Natural killer cell treated with Interleukin-12 subunit alpha and Interleukin-12 subunit beta and Interleukin-15 and Interleukin-18, amount 100 ng/mL, for 72 hours (primary cell): ENCODE measurements at places on chromosomes 5 and 9.

- no peaks in the 10 kb centered on the region for H3K4me1 ChIP-seq
- H3K4me3 ChIP-seq, result no peak overlapping the region
- DNase-seq, result no peak
- H3K36me3 ChIP-seq, result peaks cover 5% of the 10 kb centered on the region
These were observed 46.6 kb downstream of the MAP3K1 start for GRCh38 chr5:56861893-56862485.

DNA sequence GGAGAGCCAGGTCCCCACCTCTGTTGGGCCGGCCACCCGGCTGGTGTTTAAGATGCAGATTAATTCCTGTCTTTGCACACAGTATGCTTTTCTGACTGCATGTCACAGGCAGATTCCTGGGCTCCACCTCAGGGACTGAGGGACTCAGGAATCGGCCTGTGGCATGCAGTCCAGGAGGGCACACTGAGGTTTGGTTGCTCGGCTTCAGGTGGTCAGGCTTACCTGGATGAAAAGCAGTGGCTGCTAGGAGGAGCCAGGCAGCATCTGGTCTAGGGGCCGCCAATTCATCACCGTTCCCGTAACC is 1.1 kb downstream of the WDR5 start:
- peak overlapping the region; percentile 90 for H3K4me3 ChIP-seq
- DNase-seq, result no peak
- H3K4me1 ChIP-seq, result peaks cover 36% of the 10 kb centered on the region
- no peaks in the 10 kb centered on the region for H3K27me3 ChIP-seq
- peak overlapping the region; percentile 84 for H3K27ac ChIP-seq

GRCh38 chr5:180313677-180314505 is 22.0 kb upstream of the MAPK9 start:
- H3K27ac ChIP-seq, result no peak overlapping the region
- no peaks in the 10 kb centered on the region for H3K36me3 ChIP-seq
- H3K4me1 ChIP-seq, result no peaks in the 10 kb centered on the region
- no peaks in the 10 kb centered on the region for H3K27me3 ChIP-seq
- H3K4me3 ChIP-seq, result no peak overlapping the region

- no peaks in the 10 kb centered on the region for H3K27me3 ChIP-seq
- H3K27ac ChIP-seq, result no peak overlapping the region
- no peak overlapping the region for H3K4me3 ChIP-seq
- no peaks in the 10 kb centered on the region for H3K36me3 ChIP-seq
These were observed 28.1 kb downstream of the TTC23L start for GRCh38 chr5:34866989-34867471.

DNA sequence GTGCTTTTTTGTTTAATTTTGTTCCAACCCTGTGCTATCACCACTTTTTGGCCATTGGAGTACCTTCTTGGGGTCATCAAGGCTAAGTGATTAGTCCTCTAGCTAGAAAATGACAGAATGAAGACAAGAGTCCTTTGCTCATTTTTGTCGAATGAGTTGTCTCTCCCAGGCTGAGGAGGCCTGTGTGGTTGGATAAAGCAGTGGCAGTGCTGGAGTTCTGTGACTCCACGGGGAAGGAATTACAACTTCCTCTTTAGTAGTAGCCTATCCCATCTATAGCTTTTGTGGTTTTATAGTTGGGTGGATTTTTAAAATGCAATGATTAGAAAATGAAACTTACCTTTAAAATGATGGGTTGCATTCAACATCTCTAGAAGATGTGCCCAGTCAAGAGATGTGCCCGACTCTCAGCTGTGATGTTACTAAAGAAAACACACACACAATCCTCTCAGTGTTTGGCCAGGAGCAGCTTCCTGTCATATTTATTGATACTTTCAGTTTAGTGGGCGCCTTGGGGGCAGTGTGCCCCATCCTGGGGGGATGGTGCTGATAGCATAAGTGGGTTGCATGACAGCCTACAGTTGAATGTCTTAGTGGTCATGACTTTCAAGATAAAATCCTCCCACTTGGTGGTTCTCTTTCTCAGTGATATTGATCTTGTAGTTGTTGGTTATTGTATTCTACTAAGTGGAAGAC is 11.9 kb downstream of the OTULINL start:
- peaks cover 78% of the 10 kb centered on the region for H3K4me1 ChIP-seq
- H3K27me3 ChIP-seq, result no peaks in the 10 kb centered on the region
- DNase-seq, result no peak
- peak overlapping the region; percentile 88 for H3K4me3 ChIP-seq
- no peaks in the 10 kb centered on the region for H3K36me3 ChIP-seq

DNA sequence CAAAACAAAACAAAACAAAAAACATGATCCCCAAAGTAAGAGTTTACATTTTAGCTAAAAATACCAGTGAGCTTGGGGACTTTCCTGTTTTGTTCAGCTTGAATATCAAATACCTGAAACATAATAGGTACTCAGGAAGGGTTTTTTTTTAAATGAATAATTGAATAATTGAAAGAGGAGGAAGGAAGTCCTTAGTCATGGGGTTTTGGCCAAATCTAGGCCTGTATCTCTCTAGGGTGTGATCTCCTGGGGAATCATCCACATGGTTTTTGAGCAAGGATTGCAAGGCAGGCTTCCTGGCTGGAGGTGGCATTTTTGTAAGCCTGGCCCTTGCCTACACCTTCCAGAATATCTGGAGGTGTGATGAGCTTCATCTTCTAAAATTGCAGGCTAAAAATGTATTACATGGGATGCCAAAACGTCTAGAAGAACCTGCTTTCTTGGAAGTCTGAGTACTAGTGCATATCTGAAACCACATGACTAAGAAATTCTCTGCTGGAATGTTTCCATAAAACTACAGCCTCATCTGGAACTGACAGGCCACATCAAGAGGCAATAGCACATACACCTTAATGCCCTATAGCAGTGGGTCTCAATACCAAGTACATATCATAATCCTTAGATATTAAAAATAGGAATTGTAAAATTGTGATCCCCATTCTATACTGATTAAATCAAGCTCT is 10.4 kb downstream of the C9 start:
- H3K4me1 ChIP-seq, result no peaks in the 10 kb centered on the region
- H3K4me3 ChIP-seq, result no peak overlapping the region
- H3K27ac ChIP-seq, result no peak overlapping the region
- peaks cover 11% of the 10 kb centered on the region for H3K27me3 ChIP-seq

DNA sequence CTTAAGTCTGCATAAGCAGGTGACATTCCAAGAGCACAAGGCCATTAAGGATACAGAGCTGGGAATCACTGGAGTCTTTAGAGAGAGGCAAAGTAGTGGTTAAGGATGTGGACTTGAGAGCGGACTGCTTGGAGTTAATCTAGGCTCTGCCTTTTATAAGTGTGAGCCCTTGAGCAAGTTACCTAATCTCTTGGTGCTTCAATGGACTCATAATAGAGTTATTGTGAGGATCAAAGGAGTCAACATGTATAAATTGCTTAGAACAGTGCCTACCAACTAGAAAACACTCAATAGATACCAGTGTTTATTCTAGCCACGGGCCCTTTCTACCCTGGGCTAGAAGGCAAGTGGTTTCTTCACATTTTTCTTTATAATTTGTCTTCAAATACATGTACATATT is 819.4 kb downstream of the NR2F1-AS1 start:
- no peaks in the 10 kb centered on the region for H3K36me3 ChIP-seq
- no peaks in the 10 kb centered on the region for H3K27me3 ChIP-seq
- no peak overlapping the region for H3K4me3 ChIP-seq

DNA sequence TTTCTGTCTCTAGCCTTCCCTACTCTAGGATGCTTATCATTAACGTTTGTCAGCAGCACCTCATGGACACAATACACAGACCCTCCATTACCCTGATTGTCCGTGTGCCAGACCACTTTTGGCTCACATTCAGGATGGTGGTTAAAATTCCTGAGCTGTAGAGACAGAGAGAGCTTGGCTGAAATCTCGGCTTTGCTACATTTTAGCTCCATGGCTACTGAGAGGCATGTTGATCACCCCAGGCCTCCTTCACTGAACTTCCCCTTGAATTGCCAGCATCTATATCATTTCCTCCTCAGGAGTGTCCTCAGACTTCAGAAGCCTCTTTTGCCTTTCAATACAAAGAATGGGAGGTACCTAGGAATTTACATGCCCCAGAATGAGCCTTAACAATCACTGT is 104.7 kb upstream of the ISL1 start:
- no peak for DNase-seq
- H3K4me1 ChIP-seq, result no peaks in the 10 kb centered on the region
- no peak overlapping the region for H3K27ac ChIP-seq
- no peaks in the 10 kb centered on the region for H3K27me3 ChIP-seq
- no peaks in the 10 kb centered on the region for H3K36me3 ChIP-seq

DNA sequence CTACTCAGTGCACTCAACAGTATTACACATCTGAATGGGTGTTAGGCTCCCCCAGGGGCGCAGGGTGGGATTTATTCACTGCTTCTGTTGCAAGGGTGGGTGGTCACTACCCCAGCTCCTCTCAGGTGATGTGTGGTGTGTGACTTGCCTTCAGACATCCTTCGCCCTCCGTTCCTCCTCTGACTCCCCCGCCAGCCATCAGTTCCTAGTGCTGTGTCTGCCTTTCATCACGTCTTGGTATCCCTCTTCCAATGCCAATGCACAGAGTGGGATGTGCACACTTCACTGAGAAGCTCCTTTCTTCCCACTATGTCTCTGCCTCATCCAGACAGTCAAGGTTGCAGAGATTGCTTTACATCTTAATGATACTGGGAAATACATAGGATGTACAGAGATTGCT is 79.4 kb downstream of the SLIT3 start:
- no peak overlapping the region for H3K4me3 ChIP-seq
- no peaks in the 10 kb centered on the region for H3K36me3 ChIP-seq
- peaks cover 2% of the 10 kb centered on the region for H3K27me3 ChIP-seq
- no peaks in the 10 kb centered on the region for H3K4me1 ChIP-seq
- H3K27ac ChIP-seq, result no peak overlapping the region

GRCh38 chr5:39995990-39996389 is 571.2 kb upstream of the DAB2 start:
- peaks cover 27% of the 10 kb centered on the region for H3K27me3 ChIP-seq
- no peaks in the 10 kb centered on the region for H3K36me3 ChIP-seq
- H3K4me1 ChIP-seq, result no peaks in the 10 kb centered on the region
- no peak overlapping the region for H3K27ac ChIP-seq

DNA sequence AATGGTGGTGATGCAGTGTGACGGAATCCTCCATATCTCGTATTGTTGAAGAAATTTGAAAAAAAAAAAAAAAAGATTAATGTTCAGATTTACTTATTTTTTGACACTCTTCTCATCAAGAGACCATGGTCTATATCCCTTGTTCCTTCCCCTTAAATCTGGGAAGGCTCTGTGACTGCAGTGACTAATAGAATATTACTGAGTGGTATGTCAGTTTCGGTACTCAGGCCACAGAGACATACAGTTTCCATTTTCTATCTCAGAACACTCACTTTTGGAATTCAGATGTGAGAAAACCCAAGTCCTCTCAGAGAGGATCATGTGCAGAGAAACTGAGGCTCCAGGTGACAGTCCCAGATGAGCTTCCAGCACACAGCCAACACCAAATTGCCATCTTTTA is 1193.5 kb downstream of the DTWD2 start:
- no peak overlapping the region for H3K27ac ChIP-seq
- H3K36me3 ChIP-seq, result no peaks in the 10 kb centered on the region
- no peak overlapping the region for H3K4me3 ChIP-seq
- H3K27me3 ChIP-seq, result no peaks in the 10 kb centered on the region
- no peak for DNase-seq
- no peaks in the 10 kb centered on the region for H3K4me1 ChIP-seq

DNA sequence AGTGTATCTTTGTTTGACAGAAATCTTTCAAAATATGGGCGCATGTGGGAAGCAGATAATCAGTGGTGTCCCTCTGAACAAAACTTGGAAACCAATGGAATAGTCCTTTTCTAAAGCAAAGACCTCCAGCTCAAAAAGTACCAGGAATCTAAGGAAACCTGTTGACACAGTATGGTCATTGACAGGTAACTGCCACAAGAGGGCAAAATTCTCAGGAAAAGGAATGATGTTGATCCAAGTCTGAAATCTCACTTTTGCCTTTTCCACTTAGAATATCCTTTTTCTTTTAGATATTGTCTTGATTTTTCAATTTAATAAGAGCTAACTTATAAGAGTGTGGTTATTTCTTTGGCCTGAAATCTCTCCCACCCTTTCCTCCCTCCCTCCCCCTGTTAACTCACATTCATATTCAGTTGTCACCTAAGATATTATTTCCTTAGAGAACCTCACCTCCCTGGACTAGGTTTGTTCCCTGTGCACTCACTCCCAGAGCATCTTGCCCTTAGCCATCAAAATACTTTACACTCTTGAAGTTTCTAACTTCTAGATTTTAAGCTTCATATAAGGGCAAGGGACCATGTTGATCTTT is 59.0 kb upstream of the BARX1 start:
- H3K27me3 ChIP-seq, result peaks cover 5% of the 10 kb centered on the region
- DNase-seq, result no peak
- no peaks in the 10 kb centered on the region for H3K4me1 ChIP-seq
- H3K36me3 ChIP-seq, result no peaks in the 10 kb centered on the region
- no peak overlapping the region for H3K4me3 ChIP-seq

DNA sequence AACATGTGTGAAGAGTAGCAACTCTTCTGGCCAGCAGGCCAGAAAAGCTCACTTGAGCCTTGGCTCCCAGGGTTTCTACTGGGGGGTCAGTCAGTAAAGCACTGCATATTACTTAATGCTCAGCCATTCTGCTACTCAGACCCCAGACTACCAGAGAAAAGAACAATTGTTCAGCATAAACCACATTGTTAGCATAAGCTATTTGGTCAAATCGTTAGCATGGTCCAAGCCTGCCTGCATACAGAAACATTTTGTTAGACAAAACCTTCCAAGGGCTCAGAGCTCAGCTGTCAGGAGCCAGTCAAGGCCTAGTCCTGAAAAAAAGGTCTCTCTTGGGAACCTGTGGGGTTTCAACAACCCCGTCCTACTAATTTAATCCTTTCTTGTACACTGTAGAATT is 449.3 kb downstream of the PRR16 start:
- no peaks in the 10 kb centered on the region for H3K27me3 ChIP-seq
- no peaks in the 10 kb centered on the region for H3K4me1 ChIP-seq
- no peak for DNase-seq
- no peak overlapping the region for H3K27ac ChIP-seq

GRCh38 chr9:90641884-90642487 is 638 bp downstream of the DIRAS2 start:
- no peak overlapping the region for H3K4me3 ChIP-seq
- H3K4me1 ChIP-seq, result no peaks in the 10 kb centered on the region
- H3K36me3 ChIP-seq, result no peaks in the 10 kb centered on the region
- DNase-seq, result no peak

- H3K4me1 ChIP-seq, result no peaks in the 10 kb centered on the region
- H3K36me3 ChIP-seq, result no peaks in the 10 kb centered on the region
- no peak for DNase-seq
- H3K27me3 ChIP-seq, result no peaks in the 10 kb centered on the region
- no peak overlapping the region for H3K4me3 ChIP-seq
These were observed 822.6 kb upstream of the GRAMD2B start for GRCh38 chr5:125600559-125600958.

GRCh38 chr5:173689737-173690360 is 73.4 kb upstream of the BOD1 start:
- DNase-seq, result no peak
- no peaks in the 10 kb centered on the region for H3K36me3 ChIP-seq
- no peak overlapping the region for H3K27ac ChIP-seq
- no peaks in the 10 kb centered on the region for H3K4me1 ChIP-seq
